Hepatocyte (in vitro differentiated cells): ENCODE measurements at places on chromosomes 3 and 15. TPM values are rescaled to one million over a fixed set of nuclear protein-coding genes. Genes with fewer than 3 reads are reported as not detected.

DNA sequence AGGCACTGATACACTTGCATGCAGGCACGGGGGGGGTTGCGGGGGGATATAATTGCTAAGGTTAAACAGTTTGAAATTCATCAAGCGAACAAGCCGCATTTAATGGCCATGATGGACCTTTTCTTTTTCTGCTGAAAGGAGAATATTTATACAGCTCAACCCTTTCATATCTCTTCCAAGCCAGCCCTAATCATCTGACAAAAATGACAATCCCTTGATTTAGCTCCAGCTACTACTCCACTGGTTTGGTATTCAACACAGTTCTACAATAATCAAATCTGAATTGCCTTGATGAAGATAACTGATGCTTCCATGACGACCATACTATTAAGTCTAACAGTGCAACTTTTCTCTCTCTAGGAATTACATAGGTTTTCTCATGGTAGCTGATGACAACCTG lies 374.9 kb downstream of the PLCL2 start:
- no peak for DNase-seq

DNA sequence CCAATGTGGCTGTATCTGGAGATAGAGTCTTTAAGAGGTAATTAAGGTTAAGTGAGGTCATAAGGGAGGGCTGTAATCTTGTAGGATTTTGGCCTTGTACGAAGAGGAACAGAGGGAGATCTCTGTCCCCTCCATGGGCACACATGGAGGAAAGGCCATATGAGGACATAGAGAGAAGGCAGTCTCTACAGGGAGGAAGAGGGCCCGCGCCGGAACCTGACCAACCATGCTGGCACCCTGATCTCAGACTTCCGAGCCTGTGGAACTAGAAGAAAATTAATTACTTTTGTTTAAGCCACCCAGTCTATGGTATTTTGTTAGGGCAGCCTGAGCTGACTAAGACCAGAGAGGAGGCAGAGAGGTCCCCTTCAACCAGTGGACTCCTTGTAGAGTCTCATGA lies 17.7 kb upstream of the MRPS22 start:
- DNase-seq = no peak

DNA sequence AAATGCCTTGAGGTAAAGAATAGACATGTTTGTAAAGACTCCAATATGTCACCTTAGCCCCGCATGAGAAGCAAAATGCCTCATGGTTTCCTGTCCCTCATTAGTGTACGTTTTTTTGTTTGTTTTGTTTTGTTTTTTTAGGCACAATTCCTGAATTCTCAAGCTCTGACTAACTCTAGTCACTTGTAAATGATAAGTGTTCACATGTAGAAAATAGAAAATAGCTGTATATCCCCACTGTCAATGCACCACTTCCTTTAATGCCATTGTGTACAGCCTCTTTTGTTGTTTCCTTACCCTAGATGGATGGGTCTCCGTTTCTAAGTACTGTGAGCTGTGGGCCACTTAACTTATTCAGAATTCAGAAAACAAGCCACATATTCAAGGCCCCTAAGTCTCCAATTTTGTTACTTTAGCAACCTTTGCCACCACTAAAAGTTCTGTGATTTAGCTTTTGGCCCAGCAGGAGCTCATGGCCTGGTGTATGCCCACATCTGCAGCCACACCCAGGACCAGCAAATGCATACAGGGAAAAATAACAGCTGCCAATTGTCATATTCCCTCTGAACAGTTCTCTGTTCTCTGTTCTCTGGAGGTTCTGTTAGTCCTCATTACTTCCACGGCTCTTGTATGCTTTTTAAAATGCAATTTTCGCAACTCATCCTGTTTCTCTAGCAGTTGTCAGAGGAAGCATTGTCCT lies 655.5 kb downstream of the GBE1 start:
- DNase-seq = no peak

DNA sequence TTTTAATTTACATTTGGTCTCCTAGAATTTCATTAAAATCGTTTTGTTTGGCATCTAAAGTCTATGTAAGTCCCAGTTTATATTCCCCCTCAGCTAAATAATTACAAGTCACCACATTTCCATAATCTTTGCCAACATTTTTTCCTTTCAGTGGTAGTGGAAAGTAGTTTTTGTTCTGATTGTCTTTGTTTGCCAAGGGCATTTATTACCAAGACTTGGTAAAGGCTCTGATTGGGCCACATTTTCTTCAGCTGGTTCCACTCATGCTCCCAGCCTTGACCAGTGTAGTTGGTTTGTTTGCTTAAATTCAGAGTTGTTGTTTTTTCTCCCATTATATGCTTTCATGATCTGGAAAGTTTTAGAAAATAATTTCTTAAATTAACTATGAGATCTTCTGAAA lies 153.4 kb upstream of the MME start:
- peak; percentile 13 for DNase-seq

GRCh38 chr15:34065261-34065660 lies 26.3 kb upstream of the AVEN start:
- no peak for DNase-seq

The MEIS2 gene
- total RNA-seq = 30.0 and 33.5 TPM in 2 replicates

The GABRG3 gene
- 0.43 and 1.0 TPM in 2 replicates for total RNA-seq
